ENCODE measurements at places on chromosomes 16 and 17.

- DNase-seq, result no peak
Observed at GRCh38 chr16:2762711-2763110, 10.3 kb downstream of the SRRM2 start.

GRCh38 chr17:55666806-55667205 lies 55.9 kb downstream of the TMEM100 start:
- no peak for DNase-seq

- DNase-seq, result no peak
Observed at GRCh38 chr17:333626-334396, 18.8 kb downstream of the RPH3AL start.

GRCh38 chr16:921321-921905 lies 49.4 kb downstream of the LMF1 start:
- DNase-seq, result no peak

DNA sequence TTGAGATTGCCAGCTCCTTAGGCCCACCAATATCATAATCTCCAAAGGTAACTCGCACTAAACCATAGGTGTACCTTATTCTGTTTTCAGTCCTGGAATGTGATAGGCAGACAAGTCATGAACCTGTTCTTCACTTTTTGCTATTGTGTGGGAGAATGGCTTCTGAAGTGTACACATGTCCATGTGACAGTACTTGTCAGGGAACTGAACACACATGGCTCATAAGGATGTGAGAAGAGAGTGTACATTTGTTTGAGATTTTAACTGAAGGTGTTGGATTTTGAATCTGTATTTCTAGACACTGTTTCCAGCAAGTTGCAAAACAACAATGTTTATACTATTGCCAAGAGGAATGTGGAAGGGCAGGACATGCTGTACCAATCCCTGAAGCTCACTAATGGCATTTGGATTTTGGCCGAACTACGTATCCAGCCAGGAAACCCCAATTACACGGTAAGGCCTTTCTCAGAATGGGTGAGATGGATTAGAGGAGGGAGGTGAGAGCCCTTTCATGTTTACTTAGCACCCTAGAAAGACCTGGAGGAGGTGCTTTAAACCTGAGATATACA lies 14.5 kb upstream of the RASL10B start:
- DNase-seq, result no peak

GRCh38 chr17:50593321-50593720 lies 32.8 kb downstream of the CACNA1G start:
- DNase-seq, result no peak

GRCh38 chr17:2705263-2705662 lies 6.3 kb downstream of the CLUH start:
- DNase-seq, result no peak

GRCh38 chr17:1239210-1239609 lies 31.0 kb upstream of the BHLHA9 start:
- DNase-seq, result no peak

DNA sequence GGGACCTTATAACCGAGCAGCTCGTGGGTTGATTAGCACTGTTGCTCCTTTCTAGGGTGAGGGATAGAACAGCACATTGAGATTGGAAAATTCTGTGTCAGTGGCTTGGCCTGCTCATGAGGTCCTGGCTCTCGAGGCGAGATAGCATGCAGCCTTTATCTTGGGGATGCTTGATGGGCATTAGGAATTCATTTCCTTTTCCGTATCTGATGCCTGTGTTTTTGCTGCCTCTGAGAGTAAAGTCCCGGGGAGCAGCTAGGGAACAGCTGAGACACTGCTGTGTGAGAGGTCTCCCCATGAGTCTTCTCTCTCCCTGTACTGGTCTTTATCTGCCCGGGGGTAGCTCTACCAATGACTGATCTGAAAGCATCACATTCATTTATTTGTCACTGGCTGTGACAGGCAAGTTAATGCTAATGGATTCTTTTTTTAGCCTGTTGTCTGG lies 14.5 kb downstream of the MSI2 start:
- no peak for DNase-seq

DNA sequence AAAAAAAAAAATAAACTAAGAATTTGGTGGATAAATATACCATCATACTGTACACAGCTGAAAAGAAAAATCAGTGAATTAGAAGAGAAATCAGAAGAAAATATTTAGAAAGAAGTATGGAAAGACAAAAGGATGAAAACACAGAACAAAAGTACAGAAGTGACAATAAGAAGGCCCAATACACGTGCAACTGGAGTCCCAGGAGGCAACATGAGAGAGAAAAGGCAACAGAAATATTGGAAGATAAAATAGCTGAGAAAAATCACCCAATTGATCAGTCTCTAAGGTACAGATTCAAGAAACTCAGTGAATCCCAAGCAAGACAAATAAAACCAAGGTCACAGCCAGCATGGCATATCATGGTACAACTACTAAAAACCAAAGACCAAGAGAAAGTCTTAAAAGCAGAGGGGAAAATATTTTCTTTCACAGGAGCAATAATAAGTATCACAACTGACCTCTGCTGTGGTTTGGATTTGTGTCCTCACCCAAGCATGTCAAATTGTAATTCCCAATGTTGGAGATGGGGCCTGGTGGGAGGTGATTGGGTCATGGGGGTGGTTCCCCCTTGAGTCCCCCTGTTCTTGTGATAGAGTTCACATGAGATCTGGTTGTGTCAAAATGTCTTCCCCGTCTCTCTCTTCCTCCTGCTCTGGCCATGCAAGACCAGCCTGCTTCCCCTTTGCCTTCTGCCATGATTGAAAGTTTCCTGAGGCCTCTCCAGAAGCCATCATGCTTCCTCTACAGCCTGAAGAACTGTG lies 20.2 kb upstream of the ENGASE start:
- DNase-seq, result no peak

- DNase-seq, result no peak
Observed at GRCh38 chr17:72890711-72891110, 201.8 kb downstream of the SLC39A11 start.

DNA sequence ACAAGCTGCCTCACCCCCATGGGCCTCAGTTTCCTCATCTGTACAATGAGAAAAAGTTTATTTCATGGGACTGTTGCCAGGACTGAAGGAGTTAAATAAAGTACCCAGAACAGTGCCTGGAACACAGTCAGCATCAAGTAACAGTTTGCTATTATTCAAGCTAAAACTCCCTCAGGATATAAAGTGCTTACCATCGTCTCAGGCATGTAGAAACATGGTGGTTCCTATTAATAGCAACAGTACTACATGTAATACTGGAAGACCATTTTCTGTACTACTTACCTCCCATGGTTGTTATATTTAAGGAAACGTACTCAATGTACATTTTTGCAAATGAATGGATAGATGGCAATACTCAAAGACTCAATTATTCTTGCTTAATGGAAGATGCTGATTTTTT lies 93.4 kb downstream of the NCOR1 start:
- no peak for DNase-seq

GRCh38 chr16:7209598-7209997 lies 123.0 kb upstream of the RBFOX1 start:
- DNase-seq, result no peak

DNA sequence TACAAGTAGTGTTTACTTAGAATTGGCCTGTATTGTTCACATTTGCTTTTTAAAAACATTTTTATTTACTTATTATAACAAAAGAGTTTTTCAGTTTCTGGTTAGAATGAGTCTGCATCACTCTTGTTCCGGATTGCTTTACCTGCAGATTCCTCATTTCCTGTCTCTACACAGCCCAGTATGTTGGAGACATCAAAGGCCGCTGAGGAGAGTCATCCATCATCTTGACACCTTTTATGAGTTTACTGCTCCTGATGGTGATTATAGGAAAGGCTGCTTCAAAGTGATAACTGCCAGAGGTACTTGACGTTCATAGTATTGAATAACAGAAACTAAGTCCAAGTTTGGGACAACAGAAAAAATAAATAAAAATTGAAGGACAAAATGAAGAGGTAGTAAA lies 490.5 kb upstream of the CA10 start:
- DNase-seq, result no peak

GRCh38 chr16:16908077-16908476 lies 529.1 kb downstream of the NPIPA7 start:
- DNase-seq, result no peak

GRCh38 chr16:64858076-64858475 lies 263.8 kb downstream of the CDH11 start:
- DNase-seq, result no peak

GRCh38 chr17:68624381-68624780 lies 23.2 kb upstream of the FAM20A start:
- no peak for DNase-seq

DNA sequence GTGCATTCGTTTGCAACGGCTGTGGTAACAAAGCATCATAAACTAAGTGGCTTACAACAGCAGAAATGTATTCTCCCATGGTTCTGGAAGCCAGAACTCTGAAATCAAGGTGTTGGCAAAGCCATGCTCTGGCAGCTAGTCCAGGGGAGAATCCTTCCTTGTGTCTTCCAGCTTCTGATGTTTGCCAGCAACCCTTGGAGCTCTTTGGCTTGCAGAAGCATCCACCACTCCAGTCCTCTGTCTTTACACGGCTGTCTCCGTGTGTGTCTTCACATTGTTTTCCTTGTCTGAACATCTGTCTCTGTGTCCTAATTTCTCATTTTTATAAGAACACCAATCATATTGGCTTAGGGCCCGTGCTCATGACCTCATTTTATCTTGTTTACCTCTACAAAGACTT lies 265.3 kb upstream of the HSBP1 start:
- DNase-seq, result no peak

GRCh38 chr16:47695756-47696155 lies 234.6 kb downstream of the PHKB start:
- DNase-seq, result no peak

GRCh38 chr17:38994026-38994425 lies 26.8 kb upstream of the FBXO47 start:
- DNase-seq, result no peak

DNA sequence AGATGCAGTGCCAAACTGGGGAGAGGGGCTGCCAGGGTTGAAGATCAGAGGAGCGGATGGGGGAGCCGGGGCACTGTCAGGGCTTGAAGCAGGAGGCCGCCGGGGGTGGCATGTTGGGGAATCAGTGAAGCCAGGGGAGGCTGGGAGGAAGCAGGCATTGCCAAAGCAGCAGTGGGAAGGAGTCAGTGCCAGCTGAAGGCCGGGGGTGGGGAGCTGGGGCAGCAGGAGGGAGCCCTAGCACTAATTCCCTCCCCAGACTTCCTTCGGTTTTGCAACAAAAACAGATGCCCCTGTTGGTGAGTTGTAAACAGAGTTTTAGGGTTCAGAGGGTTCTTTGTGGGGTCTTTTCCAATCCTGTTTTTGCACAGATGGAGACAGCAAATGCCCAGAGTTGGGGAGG lies 10.9 kb upstream of the TAC4 start:
- DNase-seq, result no peak

DNA sequence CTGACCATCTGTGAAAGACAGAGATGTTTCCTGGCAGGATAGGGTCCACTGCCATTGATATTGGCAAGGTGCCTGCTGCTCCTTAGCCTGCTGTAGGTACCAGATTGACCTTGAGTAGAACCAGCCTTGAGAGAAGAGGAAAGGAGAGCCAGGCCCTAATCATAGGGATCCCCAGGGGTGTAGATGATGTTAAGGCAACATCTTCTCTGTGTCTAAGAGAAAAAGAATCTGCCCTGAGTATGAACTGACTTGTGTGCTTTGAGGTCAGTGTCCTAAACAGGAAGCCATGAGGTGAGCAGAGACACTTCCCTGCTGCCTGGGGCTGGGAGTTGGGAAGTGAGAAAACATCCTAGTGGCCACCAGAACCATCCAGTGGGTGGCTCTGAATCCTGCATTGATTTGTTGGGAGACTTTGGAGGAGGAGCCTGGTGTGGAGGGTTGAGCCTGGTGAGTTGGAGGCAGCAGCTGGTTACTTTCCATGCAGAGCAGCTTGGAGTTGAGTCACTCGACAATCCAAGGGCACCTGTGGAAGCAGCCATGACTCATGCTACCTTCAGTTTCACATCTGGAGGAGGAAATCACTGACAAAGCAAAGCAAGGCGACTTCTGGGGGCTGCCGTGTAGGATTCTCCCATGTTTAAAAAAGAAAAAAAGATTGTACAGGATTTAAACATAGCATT lies 47.8 kb downstream of the BMERB1 start:
- no peak for DNase-seq

DNA sequence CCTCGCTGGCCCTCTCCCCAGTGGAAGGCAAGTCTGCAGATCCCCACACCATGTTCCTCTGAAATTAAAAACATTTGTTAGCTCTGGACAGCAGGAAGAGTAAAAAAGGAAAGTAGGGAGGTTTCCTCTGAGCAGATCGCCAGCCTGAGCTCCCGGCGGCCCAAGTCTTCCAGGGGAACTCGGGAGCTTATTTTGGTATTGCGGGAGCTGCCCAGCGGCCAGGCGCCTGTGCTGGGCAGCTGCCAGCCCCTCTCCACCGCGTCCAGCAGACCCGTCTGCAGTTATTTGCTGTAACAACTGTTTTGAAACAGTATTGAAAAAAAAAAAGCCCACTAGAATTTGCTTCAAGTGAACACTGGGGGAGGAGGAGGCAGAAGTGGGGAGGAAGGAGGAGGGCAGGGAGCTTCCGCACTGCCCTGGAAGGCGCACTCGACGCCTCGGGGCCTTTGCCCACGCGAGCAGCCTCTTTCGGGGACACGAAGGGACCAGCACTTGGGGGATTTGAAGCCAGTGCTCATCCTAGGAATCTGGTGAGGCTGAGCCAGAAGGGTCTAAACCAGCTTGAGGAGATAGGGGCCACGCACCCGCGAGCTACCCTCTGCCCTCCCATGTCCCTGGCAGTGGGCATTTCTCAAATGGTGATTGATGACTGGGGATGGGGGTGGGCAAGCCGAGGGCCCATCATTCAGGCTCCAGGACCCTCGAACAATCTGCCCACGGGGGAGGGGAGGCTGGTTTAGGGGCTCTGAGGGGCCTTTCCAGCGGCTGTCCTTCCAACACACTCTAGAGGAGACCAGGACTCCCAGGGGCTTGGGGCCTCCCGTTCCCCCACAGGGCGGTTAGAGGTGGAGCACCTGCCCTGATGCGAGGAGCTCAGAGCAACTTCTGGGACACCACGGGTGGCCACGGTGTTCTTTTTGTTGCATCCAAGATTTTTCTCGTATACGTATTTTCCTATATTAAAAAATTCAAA lies 3.0 kb upstream of the BAHCC1 start:
- DNase-seq, result no peak

- DNase-seq, result peak; percentile 44
Observed at GRCh38 chr17:74493331-74493833, 26.9 kb downstream of the CD300A start.

- DNase-seq, result no peak
Observed at GRCh38 chr17:36133602-36134236, 30.1 kb downstream of the CCL4 start.

All from activated CD4-positive, CD25-positive, alpha-beta regulatory T cell (primary cell).